A549 treated with Hydrocortisone at 1 μM for 4 hours (cell line): ENCODE measurements at places on chromosomes 1 and 21. TPM values are rescaled to one million over a fixed set of nuclear protein-coding genes. Genes with fewer than 3 reads are reported as not detected.

The KCNA3 gene
- not detected in 5 replicates for total RNA-seq

The OR2L5 gene
- not detected in 5 replicates for total RNA-seq

The GBP7 gene
- total RNA-seq = not detected in 5 replicates

The PADI6 gene
- not detected in 5 replicates for total RNA-seq

The RNF11 gene
- 22.4 to 32.3 TPM (median 27.1 TPM) in 5 replicates for total RNA-seq

The CYP4B1 gene
- total RNA-seq = 0.09 to 0.10 TPM (median 0.10 TPM) in 3 of 5 replicates, not detected in the others

The MYBPHL gene
- 0.23 to 0.38 TPM in 2 of 5 replicates, not detected in the others for total RNA-seq

The FMN2 gene
- 3.6 to 5.1 TPM (median 4.2 TPM) in 5 replicates for total RNA-seq

The CYP4A11 gene
- not detected in 5 replicates for total RNA-seq

The KRTAP7-1 gene
- not detected in 5 replicates for total RNA-seq

The TMCC2 gene
- 1.2 to 1.9 TPM (median 1.5 TPM) in 5 replicates for total RNA-seq

The ARHGAP29 gene
- total RNA-seq = 10.3 to 19.2 TPM (median 12.7 TPM) in 5 replicates

The C1orf198 gene
- total RNA-seq = 16.3 to 21.3 TPM (median 18.6 TPM) in 5 replicates

The ZYG11A gene
- total RNA-seq = 2.2 to 2.8 TPM (median 2.7 TPM) in 5 replicates

The KDF1 gene
- total RNA-seq = 0.20 to 0.35 TPM (median 0.26 TPM) in 5 replicates

The UBXN10 gene
- not detected in 5 replicates for total RNA-seq

The S100PBP gene
- 13.2 to 16.3 TPM (median 14.6 TPM) in 5 replicates for total RNA-seq

The MTX1 gene
- 63.2 to 79.8 TPM (median 74.7 TPM) in 5 replicates for total RNA-seq

The GPR157 gene
- 4.2 to 7.1 TPM (median 5.2 TPM) in 5 replicates for total RNA-seq

The NPPB gene
- total RNA-seq = 0.16 TPM in 1 of 5 replicates, not detected in the others

The TNFAIP8L2 gene
- total RNA-seq = 0.08 TPM in 1 of 5 replicates, not detected in the others

The FCRL6 gene
- total RNA-seq = not detected in 5 replicates

The SDC3 gene
- 8.0 to 12.2 TPM (median 9.9 TPM) in 5 replicates for total RNA-seq

The HES2 gene
- 3.8 to 5.5 TPM (median 4.9 TPM) in 5 replicates for total RNA-seq

The S100A7 gene
- not detected in 5 replicates for total RNA-seq

The OR2L3 gene
- not detected in 5 replicates for total RNA-seq

The BCL2L15 gene
- 0.52 to 0.73 TPM (median 0.61 TPM) in 5 replicates for total RNA-seq

The SCAF4 gene
- total RNA-seq = 18.0 to 18.9 TPM (median 18.6 TPM) in 5 replicates

The JAM2 gene
- total RNA-seq = not detected in 5 replicates

The OR2T29 gene
- total RNA-seq = not detected in 5 replicates

The TCHHL1 gene
- total RNA-seq = not detected in 5 replicates

The KCNJ15 gene
- total RNA-seq = 0.03 to 0.21 TPM in 2 of 5 replicates, not detected in the others

The RAB29 gene
- 10.0 to 14.8 TPM (median 10.9 TPM) in 5 replicates for total RNA-seq

The TFAP2E gene
- total RNA-seq = 0.41 to 0.78 TPM (median 0.45 TPM) in 5 replicates

The OR2T35 gene
- total RNA-seq = not detected in 5 replicates

The CFAP141 gene
- 0.40 TPM in 1 of 5 replicates, not detected in the others for total RNA-seq

The HAO2 gene
- total RNA-seq = 0.05 TPM in 1 of 5 replicates, not detected in the others
